ENCODE measurements at places on chromosomes 1 and 21. TPM values are rescaled to one million over a fixed set of nuclear protein-coding genes. Genes with fewer than 3 reads are reported as not detected.
A peak's percentile ranks its signal among the peaks of the same experiment; 100 is the strongest.

NTPCR gene
- 45.0 TPM for total RNA-seq

GRCh38 chr1:229645324-229645993 lies 19.4 kb downstream of the URB2 start:
- no peak for DNase-seq

DNA sequence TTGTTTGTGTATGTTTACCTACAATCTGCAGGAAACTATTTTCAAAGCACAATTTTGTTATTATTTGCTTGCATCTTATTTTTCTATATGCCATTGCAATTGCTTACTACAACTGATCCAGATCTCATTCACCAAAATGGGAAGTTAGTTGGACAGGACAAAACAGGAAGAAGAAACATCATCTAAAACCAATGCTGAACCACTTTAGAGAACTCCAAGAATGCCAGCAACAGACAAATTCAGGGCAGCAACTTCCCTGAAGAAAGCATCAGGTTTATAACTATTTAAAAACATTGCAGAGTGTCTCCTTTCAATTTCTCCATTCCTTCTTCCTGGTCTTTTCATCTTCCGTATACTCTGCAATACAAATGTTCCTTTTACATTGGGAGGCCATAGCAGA lies 82.4 kb upstream of the SMYD2 start:
- DNase-seq = no peak

GRCh38 chr1:232162001-232162400 lies 467.9 kb downstream of the SIPA1L2 start:
- DNase-seq = no peak

- DNase-seq = no peak
Measured at GRCh38 chr1:96313216-96313615, 408.4 kb upstream of the PTBP2 start.

TDRD5 gene
- not detected for total RNA-seq

GRCh38 chr1:182977480-182977879 lies 24.5 kb upstream of the SHCBP1L start:
- DNase-seq = no peak

AIM2 gene
- 224 TPM for total RNA-seq

PPFIA4 gene
- total RNA-seq = 16.7 TPM

DNA sequence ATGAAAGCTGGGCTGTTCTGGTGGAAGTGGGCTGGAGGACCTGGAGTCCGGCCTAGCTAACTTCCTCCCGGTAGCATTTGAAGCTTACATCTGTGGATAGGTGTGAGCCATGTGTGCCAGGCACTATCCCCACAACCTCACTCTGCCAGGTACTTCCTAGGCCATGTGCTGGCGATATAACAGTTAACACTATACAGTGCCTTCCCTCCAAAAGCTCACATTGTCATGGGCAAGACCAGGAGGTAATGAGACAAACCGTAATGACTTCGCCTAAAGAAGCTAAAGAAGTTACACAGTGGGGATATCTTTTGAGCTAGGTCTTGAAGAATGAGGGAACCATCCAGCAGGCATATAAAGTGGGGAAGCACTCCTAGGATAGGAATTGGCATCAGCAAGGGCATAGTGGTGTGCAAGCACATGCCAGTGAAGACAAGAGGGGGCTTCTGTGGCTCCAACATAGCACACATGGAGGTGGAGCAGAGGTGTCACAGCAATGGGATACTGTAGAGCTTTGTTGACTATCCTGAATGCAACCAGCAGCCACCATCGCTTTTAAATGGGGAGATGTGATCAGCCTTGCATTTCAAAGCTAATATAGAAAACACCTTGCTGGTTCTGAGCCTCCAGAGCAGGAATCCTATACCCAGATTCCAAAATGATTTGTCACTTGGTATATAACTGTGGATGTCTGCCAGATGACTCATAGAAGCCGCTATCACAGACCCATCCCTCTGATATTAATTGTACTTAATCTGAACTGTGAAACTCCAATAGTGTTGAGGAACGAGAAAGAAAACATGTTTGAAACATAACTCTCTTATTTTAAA lies 466.3 kb downstream of the LMO4 start:
- DNase-seq = no peak

- DNase-seq = no peak
Measured at GRCh38 chr1:3168678-3169077, 99.7 kb downstream of the PRDM16 start.

AMY2A gene
- not detected for total RNA-seq

DNA sequence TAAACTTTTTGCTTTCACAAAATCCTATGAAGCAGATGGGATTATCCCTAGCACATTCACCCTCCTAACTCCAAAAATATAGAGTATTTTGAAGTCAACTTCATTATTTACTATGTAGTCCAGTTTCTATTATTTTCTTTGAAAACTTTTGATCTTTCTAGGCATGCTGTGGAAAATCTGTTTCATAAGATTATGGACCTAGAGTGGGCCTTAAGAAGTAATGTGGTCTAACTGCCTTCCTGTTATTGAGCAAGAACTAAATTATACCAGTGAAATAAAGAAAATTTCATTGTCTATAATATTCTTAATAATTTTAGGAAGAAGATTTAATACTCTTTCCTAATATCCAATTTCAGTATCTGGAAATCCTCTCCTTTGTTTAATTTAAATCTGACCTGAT lies 58.1 kb downstream of the PRKACB start:
- no peak for DNase-seq

CD1E gene
- total RNA-seq = not detected

DNASE2B gene
- not detected for total RNA-seq

TMPRSS15 gene
- total RNA-seq = not detected

GRCh38 chr1:30837653-30838052 lies 70.9 kb downstream of the SDC3 start:
- DNase-seq = no peak

DNA sequence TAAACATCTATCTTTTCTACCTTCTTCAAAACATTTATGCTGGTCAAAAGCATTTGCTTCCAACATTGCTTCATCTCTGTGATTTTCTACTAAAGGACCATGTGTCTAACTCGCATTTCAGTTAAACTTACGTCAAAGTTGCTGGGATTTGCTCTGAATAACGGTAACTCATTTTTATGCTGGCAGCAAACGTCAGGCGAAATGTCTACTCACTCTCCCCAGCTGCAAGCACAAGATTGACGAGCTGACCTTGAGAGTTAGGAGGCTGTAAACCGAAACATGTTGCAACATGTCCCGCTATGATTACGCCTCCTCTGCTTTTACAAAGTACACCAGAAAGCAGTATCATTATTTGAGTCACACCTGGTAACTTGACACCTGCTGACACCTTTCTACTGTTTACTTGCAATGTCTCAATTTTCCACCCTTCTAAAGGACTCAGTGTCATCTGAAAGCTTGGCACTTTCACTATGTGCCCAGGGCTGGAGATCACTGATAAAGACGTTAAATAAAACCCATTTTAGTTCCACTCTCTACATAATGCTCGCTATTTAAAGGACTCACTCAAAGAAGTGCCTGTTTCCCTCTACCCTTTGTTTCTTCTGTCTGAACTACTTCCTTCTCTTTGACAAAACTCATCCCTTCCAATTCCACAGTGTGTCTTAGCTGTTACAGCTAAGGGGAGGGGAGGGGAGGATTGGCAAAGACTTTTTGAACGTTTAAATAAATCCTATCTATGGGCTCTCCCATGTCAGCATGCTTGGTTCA lies 111.9 kb downstream of the PTPN14 start:
- DNase-seq = peak; percentile 81

Data from activated CD4-positive, alpha-beta memory T cell treated with anti-CD3 and anti-CD28 coated beads for 36 hours (primary cell).